ENCODE measurements at places on chromosomes 7 and 10. TPM values are rescaled to one million over a fixed set of nuclear protein-coding genes. Genes with fewer than 3 reads are reported as not detected.

- peak; percentile 78 for DNase-seq
Measured at GRCh38 chr10:80530251-80530650, 7.5 kb upstream of the SH2D4B start.

GRCh38 chr10:97571622-97572021 lies 957 bp upstream of the ANKRD2 start:
- DNase-seq = no peak

DNA sequence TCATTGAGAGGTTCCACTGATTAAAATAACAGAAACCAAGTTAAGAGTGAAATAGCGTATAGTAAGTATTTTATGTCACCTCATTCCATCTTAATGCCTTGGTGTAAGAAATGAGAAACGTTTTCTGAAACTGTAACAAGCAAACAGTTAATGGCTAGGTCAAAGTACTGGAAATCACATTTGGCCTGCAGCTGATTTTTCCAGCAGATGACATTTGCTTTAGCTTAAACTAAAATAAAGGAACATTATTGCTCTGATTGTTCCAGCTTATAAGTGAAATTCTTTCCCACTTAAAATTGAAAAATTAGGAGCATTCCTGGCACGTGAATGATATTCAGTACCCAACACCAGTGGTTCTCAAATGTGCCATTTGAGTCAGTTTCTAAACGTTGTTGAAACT lies 213.6 kb upstream of the DPP6 start:
- no peak for DNase-seq

DNA sequence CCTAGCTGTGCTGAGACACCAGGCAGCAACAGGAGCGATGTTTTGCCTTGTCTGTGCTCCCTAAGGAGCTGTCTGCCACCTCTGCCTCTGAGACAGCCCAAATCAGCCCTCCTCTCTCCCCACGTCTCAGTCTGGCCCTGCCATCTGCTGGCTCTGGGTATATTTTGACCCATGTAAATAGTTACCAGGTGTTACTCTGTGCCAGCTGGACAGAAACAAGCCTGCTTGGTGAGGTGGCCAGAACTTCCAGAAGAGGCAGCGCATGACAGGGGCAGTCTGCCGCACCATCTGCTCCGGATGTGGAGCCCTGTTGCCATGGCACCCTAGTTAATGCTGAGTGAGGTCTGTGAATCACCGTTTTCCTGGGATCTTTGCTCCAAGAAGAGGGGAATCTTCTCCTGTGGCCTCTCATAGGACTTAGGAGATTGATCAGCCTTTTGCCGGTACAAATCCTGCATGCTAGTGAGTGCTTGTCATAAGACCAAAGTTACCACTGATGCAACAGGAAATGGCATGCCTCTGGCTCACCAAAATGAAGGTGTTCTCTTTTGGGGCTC lies 31.8 kb downstream of the GSTO2 start:
- DNase-seq = peak; percentile 48

GRCh38 chr7:98930464-98930863 lies 52.1 kb downstream of the TRRAP start:
- DNase-seq = peak; percentile 14

DNA sequence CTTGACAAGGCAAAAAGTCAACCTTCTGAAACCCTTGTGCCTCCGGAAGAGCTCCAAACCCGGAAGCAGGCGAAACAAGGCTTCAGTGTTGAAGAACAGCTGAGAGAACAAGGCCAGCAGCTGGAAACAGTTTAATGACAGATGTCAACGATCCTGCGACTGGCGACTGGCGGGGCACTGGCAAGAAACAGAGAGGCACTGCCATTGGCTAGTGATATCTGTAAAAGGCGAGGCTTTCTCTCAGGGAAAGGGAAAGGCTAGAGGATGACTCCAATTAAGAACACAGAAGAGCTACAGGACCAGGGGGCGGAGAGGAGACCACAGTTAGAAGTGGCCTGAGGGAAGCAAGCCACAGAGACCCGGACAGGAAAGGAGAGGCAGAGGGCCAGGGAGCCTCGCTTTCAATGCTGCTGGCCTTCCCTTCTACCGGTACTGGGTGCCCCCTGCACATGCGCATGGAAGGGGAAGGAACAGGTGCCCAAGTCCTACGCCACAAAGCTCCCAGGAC lies 19.4 kb downstream of the ITGB1 start:
- DNase-seq = no peak

DNA sequence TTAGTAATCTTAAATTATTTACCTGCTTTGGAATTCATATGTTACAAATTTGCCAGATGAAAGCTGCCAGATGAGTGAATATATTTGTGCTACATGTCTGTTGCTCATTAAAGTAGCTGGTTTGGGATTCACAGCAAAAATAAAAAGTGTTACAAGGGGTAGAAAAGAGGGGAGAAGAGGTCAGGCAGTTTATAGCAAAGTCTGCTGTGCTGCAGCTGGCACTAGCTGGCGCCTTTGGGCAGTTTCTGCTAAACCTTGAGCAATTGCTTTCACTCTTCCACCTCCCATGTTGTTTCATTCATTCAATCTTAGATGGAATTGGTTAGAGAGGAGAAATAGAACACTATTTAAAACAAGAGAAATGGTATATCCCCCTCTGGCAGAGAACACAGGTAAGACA lies 404.1 kb upstream of the LRGUK start:
- no peak for DNase-seq

- no peak for DNase-seq
Measured at GRCh38 chr10:116905845-116906210, 56.5 kb downstream of the ENO4 start.

- no peak for DNase-seq
Measured at GRCh38 chr10:91975438-91975837, 51.9 kb downstream of the BTAF1 start.

- no peak for DNase-seq
Measured at GRCh38 chr7:82172881-82173280, 270.7 kb downstream of the CACNA2D1 start.

DNA sequence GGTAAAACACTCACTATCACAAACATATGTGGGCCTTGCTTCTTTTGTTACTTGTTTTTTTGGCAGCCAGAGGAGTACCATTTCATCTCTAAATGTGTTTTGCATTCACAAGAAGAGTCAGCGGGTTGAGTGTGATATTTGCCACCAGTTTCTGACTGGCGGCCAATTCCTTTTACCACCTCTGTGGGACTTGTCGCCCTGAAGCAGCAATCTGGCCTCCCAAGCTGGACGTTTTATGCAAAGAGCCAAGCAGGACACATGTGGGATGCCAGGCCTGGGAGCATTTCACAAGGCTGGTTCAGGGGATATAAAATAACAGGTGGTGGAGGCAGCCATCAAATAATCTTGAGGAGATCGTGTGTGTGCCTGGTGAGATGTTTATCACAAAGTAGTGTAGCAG lies 61.8 kb upstream of the TRIL start:
- DNase-seq = no peak

DNA sequence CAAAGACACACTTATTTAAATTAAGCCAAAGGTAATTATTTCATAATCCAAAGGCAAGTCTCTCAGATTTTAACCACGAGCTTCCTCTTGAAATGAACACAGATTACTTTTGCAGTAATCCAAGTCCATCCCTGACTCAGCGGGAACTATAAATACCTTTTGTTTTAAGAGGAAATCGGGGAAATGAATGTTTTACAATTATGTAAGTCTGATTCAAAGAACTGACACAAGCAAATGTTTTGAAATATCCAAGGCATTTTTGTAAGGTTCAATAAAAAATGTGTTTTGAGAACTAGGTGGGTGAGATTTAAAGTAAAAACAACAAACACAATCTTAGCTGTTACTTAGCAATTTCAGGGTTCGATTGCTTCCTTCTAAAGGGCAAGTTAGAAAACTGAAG lies 179.8 kb upstream of the ASAH2 start:
- no peak for DNase-seq

GRCh38 chr10:5023177-5023805 lies 19.6 kb upstream of the AKR1C2 start:
- no peak for DNase-seq

DNA sequence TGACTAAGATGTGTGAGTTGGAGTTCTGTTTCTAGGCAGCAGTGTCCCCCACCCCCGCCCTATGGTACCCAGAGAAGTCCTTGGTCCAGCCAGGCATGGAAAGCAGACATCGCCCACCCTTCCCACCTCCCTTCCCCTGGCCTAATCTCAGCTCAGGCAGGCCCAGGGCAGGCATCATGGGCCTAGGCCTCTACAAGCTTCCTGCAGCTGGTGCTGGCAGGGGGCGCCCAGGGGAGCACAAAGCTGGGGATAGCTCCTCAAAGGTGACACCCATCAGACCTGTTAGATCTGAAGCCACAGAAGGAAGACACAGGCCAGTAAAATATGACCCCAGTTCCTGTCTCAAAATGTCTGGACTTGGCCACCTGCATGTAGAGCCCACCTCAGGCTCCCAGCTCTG lies 18.9 kb upstream of the UNC5B start:
- no peak for DNase-seq

DNA sequence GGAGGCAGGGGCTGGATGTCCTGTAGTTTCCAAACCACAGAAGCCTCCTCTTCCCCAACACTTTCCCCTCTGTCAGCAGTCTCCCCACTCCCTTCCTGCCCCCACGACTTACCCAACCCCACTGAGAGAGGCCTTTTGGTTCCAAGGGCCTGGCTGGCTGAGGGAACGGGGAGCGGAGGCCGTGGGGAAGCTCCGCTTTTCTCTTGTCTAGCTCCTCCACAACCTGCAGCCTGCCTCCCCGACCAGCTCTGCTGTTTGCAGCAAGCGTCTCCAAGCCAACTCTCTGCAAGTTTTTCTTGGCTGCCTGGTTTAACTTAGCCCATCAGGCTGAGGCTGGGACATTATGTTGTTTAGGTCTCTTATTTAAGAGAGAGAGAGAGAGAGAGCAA lies 126.8 kb downstream of the NEURL1 start:
- DNase-seq = no peak

DNA sequence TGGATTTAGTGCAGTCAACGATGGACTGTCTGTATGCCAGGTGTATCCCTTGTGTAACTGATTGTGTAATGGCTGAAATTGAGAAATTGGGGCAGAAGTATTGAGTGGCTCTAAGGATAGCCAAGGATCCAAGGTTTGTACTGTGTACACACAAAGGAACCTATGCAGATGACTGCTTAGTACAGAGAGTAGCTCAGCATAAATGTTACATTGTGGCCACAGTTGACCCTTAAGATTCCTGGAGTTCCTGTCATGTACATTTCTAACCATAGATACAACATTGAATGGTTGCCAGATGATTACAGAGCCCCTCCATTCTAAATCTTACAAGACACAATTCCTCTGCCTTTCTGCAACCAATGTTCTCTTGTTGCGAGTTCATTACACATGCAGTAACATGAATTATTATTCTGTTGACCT lies 25.3 kb downstream of the CCDC126 start:
- no peak for DNase-seq

GRCh38 chr10:20313665-20314064 lies 497.4 kb downstream of the PLXDC2 start:
- DNase-seq = no peak

- DNase-seq = no peak
Measured at GRCh38 chr10:128963211-128964099, 503.6 kb upstream of the MGMT start.

DNA sequence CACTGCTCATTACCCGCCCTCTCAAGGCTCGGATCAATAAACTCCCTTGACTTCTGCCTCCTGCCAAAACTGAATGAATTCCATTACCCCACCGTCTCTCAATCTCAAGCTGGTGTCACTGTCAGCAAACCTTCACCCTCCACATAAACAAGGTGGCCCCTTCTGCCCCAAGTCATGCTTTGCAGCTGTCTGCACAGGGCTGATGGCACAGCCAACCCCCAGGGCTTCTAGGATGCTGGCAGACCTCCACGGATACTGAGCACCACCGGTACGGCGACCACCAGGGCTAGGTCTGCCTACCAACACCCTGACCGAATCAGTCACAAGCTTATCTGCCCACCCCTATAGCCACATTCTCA lies 46.1 kb downstream of the PARD3 start:
- DNase-seq = no peak

GRCh38 chr7:356087-356486 lies 66.1 kb downstream of the FOXL3 start:
- no peak for DNase-seq

The TWIST1 gene
- total RNA-seq = not detected

The INTS15 gene
- 26.8 TPM for total RNA-seq

The PON1 gene
- not detected for total RNA-seq

The WDR37 gene
- total RNA-seq = 17.2 TPM

The NME8 gene
- total RNA-seq = not detected

The WASHC2C gene
- 23.0 TPM for total RNA-seq

The TLX1 gene
- not detected for total RNA-seq
